Left renal cortex interstitium (tissue), 4 donors: ENCODE measurements at places on chromosomes 5 and 9. TPM values are rescaled to one million over a fixed set of nuclear protein-coding genes. Genes with fewer than 3 reads are reported as not detected.

ERCC8 gene
- 24.6 TPM for polyA plus RNA-seq

DNA sequence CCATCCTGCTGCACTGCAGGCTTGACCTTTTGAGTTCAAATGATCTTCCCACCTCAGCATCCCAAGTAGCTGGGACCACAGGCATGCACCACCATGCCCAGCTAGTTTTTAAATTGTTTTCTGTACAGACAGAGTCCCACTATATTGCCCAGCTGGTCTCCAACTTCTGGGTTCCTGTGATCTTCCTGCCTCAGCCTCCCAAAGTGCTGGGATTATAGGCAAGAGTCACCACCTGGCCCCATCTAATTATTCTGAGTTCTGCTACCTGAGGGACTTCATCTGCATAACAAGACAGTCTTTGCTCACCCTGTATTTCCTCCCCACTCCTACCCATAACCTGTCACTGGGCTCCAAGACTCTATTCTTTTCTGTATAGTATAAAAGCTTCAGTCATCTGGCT is 54.6 kb upstream of the CEMIP2 start:
- no peak for DNase-seq

- DNase-seq = no peak
These were observed 21.7 kb downstream of the SMARCA2 start for GRCh38 chr9:2036844-2037243.

PCDHA13 gene
- polyA plus RNA-seq = not detected

CCNO gene
- 6.0 TPM for polyA plus RNA-seq

DNA sequence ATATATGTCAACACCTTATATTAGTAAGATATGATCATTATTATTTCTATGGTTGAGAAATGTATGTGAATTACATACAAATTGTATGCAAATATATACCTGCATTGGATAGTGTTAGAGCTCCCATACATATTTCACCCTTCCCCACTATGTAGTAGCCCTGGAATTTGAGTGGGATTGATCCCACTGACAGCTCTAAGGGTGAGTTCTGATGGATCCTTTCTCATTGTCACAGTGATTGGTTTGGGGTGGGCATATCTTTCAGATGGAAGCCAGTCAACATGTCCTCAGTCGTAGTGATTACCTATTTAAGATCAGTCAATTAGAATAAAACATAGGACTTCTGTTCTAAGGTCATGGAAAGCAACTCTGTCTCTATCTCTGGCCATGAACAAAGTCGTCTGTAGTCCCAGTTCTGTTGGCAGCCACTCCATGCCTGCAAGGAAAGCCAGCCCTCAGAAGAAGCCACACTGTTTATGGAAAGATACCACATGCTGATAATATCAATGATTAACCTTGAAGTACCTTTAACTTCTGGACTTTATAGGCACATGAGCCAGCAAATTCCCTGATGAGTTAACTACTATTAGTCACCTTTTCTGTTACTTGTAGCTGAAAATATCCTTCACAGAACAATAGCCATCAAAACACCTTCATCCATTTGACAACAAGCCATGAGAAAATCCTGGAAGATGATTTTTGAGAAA is 5.1 kb upstream of the CCDC192 start:
- DNase-seq = no peak
